ENCODE measurements at places on chromosomes 2 and 18. TPM values are rescaled to one million over a fixed set of nuclear protein-coding genes. Genes with fewer than 3 reads are reported as not detected.

Gene TTN
- polyA plus RNA-seq = 0.18 TPM

Gene TGIF1
- 59.1 TPM for polyA plus RNA-seq

Gene IKZF2
- 0.51 TPM for polyA plus RNA-seq

Gene NEU2
- polyA plus RNA-seq = not detected

Gene FBXO48
- 0.56 TPM for polyA plus RNA-seq

Gene GNAL
- 1.2 TPM for polyA plus RNA-seq

Gene ATP6V1B1
- polyA plus RNA-seq = 4.2 TPM

Gene RFTN2
- polyA plus RNA-seq = 0.90 TPM

Gene ALK
- polyA plus RNA-seq = 0.02 TPM
